ENCODE measurements at places on chromosomes 11 and 22.
A peak's percentile ranks its signal among the peaks of the same experiment; 100 is the strongest.

DNA sequence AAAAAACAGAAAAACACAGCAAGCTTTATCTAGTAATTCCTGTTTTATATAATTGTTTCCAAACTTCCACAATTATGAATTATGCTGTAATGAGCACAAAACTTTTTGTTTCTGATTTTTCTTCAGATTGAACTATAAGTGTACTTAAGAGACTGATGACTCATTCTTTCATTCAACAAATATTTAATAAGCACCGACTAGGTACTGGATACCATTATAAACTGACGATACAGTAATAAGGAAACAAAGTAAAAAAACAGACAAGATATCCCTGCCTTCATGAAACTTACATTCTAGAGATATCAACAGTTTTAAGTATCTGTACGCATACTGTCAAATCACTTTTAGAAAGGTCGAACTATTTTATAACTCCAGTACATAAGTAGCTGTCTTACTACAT, 78.6 kb downstream of the ME3 start:
- no peak for DNase-seq

- DNase-seq = no peak
Observed at GRCh38 chr11:134725716-134726639, 313.9 kb upstream of the B3GAT1 start.

DNA sequence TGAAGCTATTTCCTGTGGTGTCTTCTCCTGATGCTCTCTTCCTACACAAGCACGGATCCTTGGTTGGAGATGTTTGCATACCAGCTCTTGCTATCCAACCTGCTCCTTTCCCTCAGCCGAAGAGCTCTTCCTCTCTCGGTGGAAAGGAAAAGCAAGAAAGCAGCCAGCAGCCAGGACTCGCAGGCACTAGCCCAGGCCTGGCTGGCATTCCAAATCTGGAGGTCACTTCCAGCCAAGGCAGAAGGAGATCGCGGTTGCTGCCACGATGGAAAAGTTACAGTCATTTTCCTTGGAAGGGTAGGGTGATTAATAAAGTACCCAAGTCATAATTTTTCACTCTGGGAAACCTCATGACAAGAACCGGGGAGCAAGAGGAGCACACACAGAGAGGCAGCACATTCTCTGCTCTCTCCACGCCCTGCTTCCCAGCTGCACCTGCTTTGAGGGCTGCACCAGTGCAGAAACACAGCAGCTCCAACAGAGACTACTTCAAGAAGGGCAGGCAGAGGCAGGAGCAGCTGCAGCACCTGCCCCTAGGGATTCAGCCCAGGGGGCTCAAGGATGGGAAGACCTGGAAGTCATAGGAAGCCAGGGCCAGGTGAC, 399.3 kb downstream of the CADM1 start:
- DNase-seq = no peak

DNA sequence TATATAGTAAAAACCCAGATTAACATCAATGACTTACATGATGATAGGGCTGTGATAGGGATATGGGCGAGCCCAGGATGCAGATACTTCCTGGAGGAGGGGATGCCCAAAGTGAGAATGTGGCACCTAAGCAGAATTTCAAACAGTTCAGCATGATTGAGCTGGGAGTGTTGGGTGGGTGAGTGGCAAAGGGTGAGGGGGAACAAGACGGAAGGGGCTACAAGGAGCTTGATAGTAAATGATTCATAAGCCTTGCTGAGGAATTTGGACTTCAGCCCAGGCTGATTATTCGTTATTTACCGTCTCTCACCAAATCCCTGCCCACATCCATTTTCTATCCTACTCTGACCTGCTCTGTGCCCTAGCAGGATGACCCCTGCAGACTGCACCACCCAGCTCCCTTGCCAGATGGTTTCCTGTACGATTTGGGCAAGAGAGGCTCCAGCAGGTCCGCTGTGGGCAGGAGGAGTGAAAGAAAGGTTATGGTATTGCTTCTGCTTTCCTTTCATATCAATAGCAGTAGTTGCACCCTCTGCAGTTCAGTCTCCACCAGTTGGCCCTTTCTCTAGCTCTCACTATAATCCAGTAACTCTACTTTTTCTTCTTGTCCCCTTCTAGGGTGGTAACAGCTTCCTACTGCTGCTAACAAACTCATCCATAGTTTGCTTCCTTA, 30.3 kb upstream of the SIK2 start:
- DNase-seq = no peak

DNA sequence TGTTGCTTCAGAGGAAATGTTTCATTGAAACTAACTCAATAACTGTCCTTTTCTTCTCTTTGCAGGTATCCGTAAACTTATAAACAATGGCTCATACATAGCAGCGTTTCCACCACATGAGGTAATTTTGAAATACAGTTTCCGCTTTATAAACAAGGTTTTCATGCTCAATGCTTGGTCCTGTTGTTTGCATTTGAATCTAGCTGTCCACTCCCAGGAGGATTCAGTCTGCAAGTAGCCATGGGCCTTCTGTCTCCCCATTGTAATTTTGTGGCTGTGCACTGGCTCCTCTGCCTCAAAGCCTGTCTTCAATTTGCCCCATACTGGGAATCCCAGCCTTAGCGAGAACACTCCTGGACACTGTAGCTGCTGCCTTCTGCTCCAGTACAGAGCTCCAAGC, 34.7 kb downstream of the MUC15 start:
- no peak for DNase-seq

DNA sequence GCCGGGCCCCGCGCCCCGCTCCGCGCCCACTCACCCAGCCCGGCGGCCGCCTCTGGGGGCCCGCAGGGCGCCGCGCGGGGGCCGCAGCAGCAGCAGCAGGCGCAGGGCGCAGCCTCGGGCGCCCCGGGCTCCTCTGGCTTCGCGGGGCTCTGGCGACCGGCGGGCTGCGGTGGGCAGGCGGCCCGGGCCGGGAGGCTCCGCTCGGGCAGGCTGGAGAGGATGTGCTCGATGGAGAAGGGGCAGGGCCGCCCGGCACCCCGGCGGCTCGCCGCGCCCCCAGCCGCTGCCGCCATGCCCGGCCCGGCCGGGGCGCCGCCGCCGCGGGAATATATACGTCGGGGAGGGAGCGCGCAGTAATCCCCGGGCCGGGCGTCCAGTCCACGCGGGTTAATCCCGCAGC, at the start of gene GSC2:
Gene GSC2, minus strand, starts transcription at position 302 of the 400 bp plus-strand sequence. Its CDS starts 9 bp downstream, at position 293.
- no peak for DNase-seq

GRCh38 chr11:61955422-61956135, 5.4 kb downstream of the BEST1 start:
- no peak for DNase-seq

- peak; percentile 39 for DNase-seq
Observed at GRCh38 chr11:68271023-68271780, 571 bp downstream of the C11orf24 start.

DNA sequence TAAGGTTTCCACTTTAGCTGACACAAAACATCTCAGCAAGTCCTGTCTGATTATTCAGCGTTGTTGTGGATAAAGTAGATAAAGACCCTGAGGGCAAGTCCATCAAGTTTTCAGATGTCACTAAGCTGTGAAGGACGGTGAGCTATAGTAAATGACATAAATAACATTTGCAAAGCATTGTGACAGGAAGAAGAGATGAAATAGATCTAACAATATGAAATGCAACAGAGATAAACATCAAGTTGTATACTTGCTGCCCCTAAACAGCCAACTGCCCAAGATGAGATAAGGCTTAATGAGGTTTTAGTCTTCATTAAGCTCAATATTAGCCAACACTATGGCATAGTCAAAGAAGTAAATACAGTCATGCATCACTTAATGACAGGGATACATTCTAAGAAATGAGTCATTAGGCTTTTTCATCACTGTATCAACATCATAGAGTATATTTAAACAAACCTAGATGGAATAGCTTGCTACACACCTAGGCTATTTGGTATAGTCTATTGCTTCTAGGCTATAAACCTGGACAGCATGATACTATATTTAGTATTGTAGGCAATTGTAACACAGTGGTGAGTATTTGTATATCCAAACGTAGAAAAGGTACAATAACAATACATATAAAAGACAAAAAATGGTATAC, 625.1 kb upstream of the ANO5 start:
- DNase-seq = no peak

- DNase-seq = no peak
Observed at GRCh38 chr11:72079819-72080325, 470 bp downstream of the NUMA1 start.

DNA sequence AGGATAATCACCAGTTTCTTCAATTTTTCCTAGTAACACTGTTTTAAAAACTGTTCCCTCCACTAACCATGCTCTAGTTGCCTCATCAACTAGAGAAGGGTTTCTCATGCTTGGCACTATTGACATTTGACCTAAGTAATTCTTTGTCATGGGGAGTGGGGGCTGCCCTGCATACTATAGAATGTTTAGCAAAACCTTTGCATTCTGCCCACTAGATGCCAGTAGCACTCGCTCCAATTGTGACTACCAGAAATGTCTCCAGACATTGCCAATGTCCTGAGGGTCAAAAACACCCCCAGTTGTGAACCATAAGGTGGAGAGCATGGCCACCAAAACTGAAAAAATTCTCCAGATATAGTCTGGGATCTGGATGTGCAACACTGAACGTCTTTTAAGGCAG, 27.6 kb upstream of the BMAL1 start:
- DNase-seq = no peak

DNA sequence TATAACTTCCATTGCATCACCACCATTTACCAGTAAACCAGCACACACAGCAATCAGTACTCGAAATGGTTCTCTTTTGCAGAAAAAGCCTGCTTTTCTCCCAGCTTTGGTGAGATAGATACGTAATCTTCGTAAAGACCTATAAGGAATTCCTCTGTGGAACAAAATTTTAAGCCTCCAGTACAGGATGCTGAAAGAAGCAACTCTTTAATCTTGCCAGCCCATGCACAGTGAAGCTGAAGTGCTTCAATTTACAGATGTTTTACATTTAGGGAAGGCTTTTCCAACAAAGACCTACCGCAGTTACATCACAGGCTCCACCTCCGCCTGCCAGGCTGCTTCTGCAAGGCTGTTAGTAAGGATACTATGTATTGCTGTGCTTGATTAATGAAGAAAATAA, 1.9 kb downstream of the ELMOD1 start:
- DNase-seq = no peak

GRCh38 chr22:21633481-21633880, 921 bp downstream of the CCDC116 start:
- no peak for DNase-seq

GRCh38 chr11:16280256-16280682, 76.1 kb downstream of the SOX6 start:
- DNase-seq = no peak

- peak; percentile 24 for DNase-seq
Observed at GRCh38 chr11:20131788-20132666, 28.2 kb downstream of the DBX1 start.

DNA sequence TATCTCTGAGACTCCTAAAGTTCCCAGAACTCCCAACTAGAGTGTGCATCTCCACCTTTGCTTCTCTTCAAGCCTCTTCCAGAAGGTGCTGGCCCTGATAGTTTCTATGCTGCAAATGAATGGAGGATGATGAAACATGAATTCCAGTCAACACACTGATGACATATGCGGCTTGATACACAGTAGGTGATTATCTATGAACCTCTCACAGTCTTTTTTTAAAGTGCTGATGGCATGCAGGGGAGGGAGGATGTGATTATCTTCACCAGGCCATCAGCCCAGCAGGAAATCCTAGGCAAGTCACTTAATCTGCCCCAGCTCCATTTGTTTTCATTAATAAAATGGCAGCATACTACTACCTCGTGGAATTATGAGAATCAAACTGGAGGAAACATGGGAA, 548.5 kb downstream of the SOX6 start:
- no peak for DNase-seq

DNA sequence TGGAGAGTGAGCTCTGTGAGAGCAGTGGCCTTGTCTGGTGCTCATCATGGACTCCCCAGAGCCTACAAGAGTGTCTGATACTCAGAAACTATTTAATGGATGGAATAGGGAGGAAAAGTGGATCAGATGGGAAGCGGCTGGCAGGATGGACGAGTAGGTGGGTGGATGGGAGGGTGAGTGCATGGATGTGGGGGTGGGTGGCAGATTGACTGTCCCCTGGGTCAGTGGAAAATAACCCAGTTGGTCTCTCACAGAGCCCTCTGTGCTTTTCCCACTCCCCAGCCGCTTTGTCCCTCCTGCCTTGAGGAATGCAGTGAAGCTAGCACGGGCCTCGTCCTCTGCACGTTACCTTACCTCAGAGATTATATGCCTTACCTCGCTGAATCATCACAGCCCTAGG, 5.9 kb downstream of the SPI1 start:
- DNase-seq = no peak

GRCh38 chr11:65366340-65366773, 11.8 kb downstream of the TIGD3 start:
- no peak for DNase-seq

GRCh38 chr11:36456156-36456555, 53.9 kb downstream of the TRAF6 start:
- DNase-seq = no peak

- DNase-seq = no peak
Observed at GRCh38 chr22:39351689-39352214, 2.0 kb downstream of the SYNGR1 start.

- no peak for DNase-seq
Observed at GRCh38 chr22:37207981-37208380, 4.3 kb downstream of the SSTR3 start.
